Astrocyte (in vitro differentiated cells and primary cell): ENCODE measurements at places on chromosomes 7 and 10. TPM values are rescaled to one million over a fixed set of nuclear protein-coding genes. Genes with fewer than 3 reads are reported as not detected.
A peak's percentile ranks its signal among the peaks of the same experiment; 100 is the strongest.

The FGFR2 gene
- 10.6 and 11.8 TPM in 2 replicates for total RNA-seq

The ANXA8 gene
- 0.55 and 1.0 TPM in 2 replicates for total RNA-seq

- peak; percentile 30 for DNase-seq
Measured at GRCh38 chr10:86585037-86585929, 63.7 kb upstream of the WAPL start.

DNA sequence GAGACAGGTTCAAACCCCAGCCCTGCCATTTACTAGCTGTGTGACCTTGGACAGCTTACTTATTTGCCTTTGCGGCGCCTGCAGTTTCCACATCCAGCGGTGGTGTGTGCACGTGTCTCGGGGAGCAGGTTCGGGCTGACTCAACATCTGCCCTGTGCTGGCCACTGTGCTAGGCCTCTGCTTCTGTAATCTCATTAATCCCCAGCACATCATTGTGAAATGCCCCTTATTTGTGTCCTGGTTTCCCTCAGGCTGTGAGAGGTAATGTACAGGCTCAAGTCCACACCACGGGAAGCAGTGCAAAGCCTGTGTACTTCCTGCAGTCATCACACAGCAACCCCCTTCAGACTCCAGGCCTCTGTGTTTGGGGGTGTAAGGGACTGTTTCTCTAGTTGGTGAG, 285.7 kb downstream of the RPS24 start:
- no peak for DNase-seq

DNA sequence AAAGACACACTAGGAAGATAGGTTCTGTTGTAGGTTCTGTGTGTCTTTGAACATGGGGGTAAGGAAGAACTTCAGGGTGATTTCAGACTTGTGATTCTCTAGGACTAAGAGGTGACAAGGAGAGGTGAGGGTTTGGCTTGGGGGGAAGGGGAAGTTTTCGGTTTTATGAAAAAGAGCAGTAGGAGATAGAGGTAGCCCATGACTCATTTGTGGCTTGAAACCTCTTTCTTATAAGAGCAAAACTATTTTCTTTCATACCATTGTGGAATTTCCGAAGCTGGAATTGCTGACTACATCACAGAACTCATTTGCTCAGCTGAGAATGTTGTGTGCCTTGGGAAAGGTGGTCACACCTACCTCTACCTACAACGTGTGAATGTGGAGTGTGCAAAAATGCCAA, 39.6 kb upstream of the IKZF1 start:
- DNase-seq = no peak

GRCh38 chr7:123769371-123769770, 20.6 kb upstream of the WASL start:
- DNase-seq = peak; percentile 55
